ENCODE measurements at places on chromosomes 6 and 20.
A peak's percentile ranks its signal among the peaks of the same experiment; 100 is the strongest.

DNA sequence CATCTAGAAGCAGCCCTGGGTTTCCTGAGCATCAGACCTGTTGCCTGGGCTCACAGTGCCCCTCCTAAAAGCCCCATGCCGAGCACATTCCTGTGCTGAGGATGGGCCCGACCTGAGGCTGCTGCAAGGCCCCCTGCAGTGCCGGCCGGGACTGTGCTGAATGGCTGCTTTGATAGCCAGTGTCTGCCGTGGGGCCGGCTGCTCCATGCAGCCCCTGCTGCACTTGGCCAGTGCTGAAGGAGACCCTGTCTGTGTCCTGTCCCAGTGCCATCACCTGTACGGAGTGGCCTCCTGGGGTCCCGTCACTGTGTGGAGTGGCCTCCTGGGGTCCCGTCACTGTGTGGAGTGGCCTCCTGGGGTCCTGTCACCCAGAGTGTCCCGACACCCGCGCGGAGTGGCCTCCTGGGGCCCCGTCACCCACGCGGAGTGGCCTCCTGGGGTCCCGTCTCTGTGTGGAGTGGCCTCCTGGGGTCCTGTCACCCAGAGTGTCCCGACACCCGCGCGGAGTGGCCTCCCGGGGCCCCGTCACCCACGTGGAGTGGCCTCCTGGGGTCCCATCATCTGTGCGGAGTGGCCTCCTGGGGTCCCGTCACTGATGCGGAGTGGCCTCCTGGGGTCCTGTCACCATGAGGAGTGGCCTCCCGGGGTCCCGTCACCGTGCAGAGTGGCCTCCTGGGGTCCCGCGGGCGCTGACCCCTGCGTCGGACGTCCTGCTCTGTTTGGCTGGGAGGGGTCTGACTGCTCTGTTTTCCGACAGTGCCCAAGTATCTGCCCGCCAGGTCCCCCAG lies 7.0 kb downstream of the COL9A3 start:
- no peak for DNase-seq

DNA sequence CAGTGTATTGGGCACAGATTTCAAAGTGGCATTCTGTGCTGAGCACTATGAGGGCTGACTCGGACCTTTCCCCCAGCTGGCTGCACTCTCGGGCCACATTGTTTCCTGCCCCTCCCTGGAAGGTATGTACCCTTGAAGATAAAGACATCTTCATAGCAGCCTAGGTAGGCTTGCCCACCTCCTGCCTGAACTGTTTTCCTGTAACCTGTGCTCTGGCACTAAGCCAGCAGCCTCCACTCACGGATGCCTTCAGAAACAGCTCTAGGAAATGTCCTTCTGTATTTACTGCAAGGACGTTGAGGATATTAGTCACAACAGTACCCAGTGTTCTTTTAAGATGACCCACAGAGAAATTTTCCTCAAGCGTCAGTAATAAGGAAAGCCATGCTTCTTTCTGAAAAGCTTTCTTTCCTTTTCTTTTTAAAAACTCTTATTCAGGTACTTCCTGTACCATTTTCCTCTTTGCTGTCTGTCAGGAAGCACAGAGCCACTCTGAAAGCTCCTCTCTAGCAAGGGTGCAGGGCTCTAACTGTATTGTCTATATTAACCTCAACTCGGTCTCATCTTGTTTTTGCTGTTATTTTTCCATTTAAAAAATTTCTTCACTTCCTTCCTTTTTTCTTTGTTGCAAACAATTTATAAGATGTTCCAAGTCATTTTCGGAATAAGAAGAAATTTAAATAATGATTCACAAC lies 43.5 kb downstream of the TTI1 start:
- peak; percentile 37 for DNase-seq

DNA sequence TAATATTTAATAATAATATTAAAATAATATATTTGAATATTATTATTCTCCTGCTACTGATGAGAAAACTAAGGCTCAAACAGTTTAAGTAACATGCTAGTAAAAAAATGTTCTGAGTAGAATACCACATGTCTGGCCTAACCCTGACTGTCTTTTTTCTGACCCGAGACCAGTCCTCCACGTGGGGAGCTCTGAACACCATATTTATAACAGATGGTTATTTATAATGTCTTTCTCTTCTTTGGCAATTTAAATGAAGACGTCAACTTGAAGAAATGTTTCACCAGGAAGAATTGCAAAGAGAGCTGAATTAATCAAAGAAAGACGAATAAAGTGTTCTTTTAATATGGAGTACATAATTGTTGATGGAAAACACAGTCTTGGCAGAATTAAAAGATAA lies 82.0 kb downstream of the SLC22A3 start:
- no peak for DNase-seq

DNA sequence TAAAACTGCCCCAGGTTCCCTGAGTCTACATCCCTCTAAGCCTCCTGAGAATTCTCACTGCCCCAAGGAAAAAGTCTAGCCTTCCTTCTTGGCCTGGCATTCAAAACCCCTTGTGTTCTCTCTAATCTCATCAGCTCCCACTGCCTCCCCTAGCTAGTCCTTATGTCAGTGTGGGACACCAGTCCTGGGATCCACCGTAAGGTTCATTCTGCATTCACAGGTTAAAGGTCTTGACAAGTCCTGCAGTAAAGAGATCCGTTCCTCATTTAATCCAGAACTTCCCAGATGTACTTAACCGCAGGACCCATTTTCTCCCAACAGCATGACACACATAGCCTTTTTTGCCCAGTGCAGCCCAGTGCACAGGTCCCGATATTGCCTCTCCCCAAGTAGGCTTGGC lies 11.6 kb downstream of the MAPK13 start:
- no peak for DNase-seq

GRCh38 chr6:46850792-46851191 lies 57.6 kb downstream of the MEP1A start:
- DNase-seq = peak; percentile 5

GRCh38 chr6:33616913-33617312 lies 4.2 kb upstream of the ITPR3 start:
- DNase-seq = no peak

GRCh38 chr6:45155341-45155894 lies 172.7 kb upstream of the RUNX2 start:
- DNase-seq = no peak

GRCh38 chr20:19370076-19371075 lies 157.9 kb downstream of the SLC24A3 start:
- no peak for DNase-seq

Data from suppressor macrophage (primary cell).